ENCODE measurements at places on chromosomes 1 and 21.

DNA sequence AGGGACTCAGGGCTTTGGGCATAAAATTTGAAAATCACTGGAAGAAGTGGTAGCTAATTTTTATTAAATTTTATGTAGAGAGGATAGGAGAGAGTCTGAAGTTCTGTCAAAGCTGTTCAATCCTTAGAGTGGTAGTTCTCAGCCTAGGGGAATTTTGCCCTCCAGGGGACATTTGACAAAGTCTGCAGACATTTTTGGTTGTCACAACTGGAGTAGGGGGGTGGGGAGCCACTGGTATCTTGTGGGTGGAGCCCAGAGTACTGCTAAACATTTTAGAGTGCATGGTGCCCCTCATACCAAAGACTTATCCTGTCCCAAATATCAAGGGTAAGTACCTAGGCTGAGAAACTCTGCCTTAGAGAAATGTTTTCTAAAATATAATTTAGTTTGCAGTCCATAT, 30.2 kb downstream of the RASAL2 start:
- no peak for DNase-seq

GRCh38 chr1:3685222-3685621, 32.9 kb downstream of the TP73 start:
- no peak for DNase-seq

DNA sequence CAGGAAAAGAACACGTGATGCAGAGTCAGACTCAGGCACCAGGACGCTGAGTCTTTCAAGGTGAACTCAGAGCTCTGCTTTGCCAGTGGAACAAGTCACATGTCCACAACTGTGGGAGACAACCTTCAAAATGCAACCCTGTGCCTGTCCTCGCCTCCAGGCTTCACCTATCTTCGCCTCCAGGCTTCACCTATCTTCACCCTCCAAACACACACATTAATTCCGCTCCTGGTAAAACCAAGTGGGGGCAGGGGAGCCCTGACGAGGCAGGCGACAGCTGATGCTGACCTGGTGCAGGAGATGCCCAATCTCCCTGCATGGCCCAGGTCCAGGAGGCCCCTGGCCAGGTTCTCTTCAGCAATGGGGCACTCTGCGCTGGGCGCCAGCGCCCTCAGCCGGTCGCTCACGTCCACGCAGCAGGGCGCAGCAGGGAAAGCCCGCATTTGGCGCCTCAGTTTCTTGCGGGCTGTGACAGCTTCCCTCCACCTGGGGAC, 28.0 kb upstream of the LSS start:
- no peak for DNase-seq

GRCh38 chr21:41425588-41425953, 468 bp upstream of the MX1 start:
- no peak for DNase-seq

GRCh38 chr1:44323947-44324346, 31.1 kb downstream of the ERI3 start:
- DNase-seq: no peak

DNA sequence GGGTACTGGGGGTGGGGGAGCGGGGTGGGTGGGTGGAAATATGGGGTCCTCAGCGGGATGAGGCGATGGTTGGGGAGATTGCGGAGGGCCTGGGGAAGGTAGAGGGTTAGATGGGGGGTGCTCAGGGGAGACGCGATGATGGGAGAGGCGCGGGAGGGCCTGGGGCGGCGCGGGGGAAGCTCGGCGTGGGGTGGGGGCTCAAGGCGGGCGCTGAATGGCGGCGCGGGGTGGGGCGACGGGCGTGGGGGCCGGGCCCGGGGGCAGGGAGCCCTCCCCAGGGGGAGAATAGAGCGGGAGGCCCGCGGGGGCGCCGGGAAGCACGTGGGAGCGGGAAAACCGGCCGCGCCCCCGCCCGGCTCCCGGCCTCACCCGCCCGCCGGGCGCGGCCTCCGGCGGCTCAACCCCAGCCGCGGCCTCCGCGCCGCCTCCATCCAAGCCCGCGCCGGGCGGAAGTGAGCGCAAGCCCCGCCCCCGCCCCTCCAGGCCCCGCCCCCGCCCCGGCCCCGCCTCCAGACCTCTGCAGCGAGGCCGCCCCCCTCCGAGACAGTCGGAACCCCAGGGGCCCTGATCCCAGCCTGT, at the start of gene FAAP20:
Gene FAAP20, minus strand, starts transcription at position 454 of the 579 bp plus-strand sequence. Its CDS starts 23 bp downstream, at position 431.
- peak; percentile 66 for DNase-seq

DNA sequence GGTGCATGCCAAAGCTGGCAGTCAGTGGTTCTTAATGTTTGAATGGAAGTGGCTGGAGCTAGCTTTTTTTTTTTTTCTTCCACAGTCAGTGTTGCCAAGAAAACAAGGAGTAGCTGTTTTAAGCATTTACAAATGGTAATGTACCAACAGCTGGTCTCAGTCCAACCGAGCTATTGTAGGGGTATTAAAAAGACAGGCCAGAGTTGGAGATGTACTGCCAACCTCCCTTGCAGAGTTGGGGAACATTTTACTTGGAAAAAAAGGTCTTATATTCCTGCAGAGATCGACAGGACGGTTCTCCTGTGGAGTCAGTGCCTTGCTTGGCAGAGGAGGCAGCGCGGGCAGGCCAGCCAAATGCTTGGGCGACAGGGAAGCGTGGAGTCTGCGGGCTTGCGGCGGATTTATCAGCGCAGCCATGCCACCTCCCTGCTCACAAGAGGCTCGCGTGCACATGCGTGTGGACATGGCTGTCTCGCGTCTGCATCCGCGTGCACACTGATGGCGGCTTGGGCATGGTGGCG, 338.1 kb downstream of the RPS6KC1 start:
- DNase-seq: no peak

GRCh38 chr1:157090196-157090647, 9.4 kb downstream of the ETV3L start:
- DNase-seq: peak; percentile 95
